ENCODE measurements at places on chromosomes 2 and 18.
A peak's percentile ranks its signal among the peaks of the same experiment; 100 is the strongest.

DNA sequence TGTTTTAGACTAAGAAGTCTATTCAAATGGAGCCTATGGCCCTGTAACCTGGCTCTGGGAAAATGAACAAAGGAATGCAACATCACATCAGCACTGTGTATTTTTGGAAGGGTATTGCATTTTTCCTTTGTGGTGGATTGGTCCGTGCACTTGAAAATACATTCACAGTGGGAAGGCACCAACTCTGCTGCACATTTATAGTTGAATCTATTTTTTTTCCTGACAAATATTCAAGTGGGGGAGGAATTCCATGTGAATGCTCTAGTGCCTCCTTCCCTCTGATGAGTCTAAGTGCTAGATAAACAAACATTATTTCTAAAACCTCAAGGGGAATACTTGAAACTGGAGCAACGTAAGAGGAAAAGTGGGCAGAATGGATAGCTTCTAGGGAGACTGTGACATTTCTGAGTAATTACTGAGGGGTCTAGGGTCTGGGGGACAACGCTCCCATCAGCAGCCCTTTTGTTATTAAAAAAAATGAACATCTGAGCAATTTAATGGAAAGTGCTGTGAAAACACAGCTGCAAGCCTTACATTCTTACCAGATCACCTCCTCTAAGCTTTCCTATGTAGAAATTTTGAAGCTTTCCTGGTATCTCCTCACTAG is 208.2 kb downstream of the SLC8A1 start:
- peak; percentile 72 for DNase-seq

DNA sequence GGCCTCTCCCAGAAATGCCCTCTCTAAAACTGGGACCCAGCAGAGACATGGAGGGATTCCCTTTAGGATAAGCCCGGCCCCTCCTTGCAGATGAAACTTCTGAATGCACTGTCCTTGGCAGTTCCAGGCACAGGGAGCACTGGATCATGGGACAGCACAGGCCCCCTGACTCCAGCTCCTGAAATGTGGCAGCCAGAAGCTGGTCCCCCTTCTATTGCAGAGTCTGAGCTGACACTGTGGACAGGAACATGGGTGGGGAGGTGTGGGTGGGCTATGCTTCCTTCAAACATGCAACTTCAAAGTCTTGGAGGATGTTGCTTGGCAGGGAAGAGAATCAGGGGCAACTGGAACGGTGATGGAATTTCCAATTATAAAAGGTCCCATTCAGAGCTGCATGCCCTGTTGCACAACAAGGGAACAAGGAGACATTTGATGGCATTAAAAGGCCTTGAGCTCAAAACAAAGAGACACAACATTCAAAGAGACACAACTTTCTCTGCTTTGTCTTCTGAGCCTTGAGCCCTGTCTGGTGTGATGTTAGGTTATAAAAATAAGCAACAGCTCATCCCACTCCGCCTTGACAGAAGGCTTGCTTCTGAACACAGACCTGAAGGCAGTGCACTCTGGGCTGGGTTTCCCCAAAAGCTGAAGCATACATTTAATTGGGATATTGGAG is 239.0 kb downstream of the OSR1 start:
- no peak for DNase-seq

DNA sequence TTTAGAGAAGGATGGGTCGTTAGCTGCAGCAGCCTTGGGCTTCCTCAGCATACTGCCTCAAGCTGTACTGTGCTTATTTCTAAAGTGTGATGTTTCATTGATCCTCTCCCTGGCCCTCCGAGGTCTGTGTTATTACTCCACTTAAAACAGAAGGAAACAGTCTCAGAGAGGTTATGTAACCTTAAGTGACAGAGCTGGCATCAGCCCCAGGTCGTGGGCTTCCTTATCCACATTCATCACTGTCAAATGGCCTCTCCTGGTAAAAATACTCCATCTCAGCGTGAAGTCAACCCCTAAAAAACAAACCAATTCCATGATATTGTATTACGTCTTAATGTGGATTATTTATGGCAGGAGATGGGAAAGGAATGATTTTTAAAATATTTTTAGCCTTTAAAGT is 153.3 kb upstream of the NOSTRIN start:
- no peak for DNase-seq

- DNase-seq: no peak
Observed at GRCh38 chr2:168601741-168602140, 145.7 kb downstream of the CERS6 start.

GRCh38 chr18:44901283-44901682 is 220.6 kb downstream of the SETBP1 start:
- DNase-seq: no peak

GRCh38 chr18:49858309-49859020 is 45.1 kb upstream of the ACAA2 start:
- DNase-seq: peak; percentile 37

GRCh38 chr2:176107731-176108181 is 676 bp downstream of the HOXD11 start:
- no peak for DNase-seq

DNA sequence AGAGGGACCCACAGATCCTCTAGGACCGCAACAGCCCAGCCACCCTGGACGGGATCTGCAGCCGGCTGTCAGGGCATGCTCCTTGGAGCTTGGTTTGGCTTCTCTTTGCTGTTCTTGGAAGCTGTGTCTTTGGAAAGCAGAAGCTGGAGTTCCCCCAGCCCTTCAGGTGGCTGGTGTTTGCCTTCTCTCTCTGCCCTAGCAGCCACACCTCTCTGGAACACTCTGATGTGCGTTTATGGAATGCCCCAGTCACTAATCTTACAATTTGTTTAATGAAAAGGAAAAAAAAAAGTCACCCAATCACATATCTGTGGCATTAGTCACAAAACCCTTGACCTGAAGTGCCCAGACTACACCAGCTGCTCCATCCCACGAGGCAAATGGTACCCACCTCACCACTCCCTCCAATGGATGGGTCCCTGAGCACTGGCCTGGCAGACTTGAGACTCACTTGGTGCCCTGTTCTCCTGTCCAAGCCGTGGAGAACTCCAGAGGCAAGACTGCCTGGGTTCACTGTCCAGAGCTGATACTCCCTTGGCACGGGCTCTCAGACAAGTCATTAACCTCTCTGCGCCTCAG is 70.2 kb upstream of the DAPL1 start:
- DNase-seq: no peak

DNA sequence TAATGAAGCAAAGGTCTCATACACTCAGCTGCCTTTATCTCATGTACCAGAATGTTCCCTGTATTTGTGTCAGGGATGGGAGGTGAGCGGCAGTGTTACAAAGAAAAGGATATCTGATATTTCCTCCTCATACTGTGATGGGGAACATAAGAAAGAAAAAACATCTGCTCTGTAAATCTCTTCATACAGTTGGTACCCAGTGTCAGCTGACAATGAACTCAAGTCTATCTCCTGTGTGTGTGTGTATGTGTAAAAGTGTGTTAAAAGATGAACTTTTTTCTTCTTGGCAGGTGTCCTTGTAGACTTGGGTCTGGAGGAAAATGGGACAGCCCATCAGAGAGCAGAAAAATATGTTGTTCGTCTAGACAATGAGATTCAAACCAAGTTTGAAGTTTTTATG is 127.8 kb downstream of the ESCO1 start:
- no peak for DNase-seq

DNA sequence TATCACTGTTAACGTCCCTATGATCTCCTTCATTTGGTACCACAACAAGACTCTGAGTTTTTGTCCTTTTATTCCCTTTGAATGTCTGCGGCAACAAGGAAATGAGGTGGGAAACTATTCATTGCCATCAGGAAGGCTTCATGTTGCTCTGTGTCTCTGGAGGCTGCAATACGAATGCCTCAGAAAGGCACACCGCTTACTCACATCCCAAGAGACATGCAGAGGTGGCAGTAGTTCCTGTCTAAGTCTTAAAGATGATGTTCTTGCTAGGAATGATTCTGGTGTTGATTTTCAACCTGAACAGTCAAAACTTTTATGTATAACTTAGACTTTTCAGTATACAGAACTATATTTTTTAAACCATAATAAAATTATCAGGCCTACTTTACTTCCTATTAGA is 24.0 kb downstream of the CNTNAP5 start:
- DNase-seq: no peak
